ENCODE measurements at places on chromosomes 6 and 20.
A peak's percentile ranks its signal among the peaks of the same experiment; 100 is the strongest.

- DNase-seq, result no peak
Observed at GRCh38 chr20:24938498-24938897, 10.6 kb upstream of the CST7 start.

GRCh38 chr6:39057251-39058155 is 8.9 kb downstream of the GLP1R start:
- no peak for DNase-seq

DNA sequence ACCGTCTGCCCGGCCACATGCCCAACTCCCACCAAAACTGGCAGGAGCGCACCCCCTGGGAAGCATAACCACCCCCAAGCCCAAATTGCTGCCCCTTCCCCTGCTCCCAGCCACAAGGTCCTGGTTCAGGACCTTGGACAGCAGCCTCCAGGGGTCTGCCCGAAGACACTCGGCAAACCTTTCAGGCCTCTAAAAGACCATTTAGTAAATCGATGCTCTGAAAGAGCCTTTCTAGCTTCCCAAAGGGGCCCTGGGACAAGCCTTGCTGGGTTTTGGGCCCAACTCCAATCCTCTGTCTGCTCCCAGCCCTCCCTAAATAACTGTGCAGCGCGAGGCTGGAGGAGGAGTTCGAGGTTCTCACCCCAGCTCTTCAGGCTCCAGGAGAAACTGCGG is 30.5 kb downstream of the GRM4 start:
- DNase-seq, result no peak

GRCh38 chr6:12012558-12013306 is 620 bp downstream of the HIVEP1 start:
- DNase-seq, result peak; percentile 84

GRCh38 chr20:10105046-10105445 is 70.3 kb downstream of the ANKEF1 start:
- DNase-seq, result no peak

- no peak for DNase-seq
Observed at GRCh38 chr6:44011350-44011920, 115.8 kb downstream of the MRPL14 start.

DNA sequence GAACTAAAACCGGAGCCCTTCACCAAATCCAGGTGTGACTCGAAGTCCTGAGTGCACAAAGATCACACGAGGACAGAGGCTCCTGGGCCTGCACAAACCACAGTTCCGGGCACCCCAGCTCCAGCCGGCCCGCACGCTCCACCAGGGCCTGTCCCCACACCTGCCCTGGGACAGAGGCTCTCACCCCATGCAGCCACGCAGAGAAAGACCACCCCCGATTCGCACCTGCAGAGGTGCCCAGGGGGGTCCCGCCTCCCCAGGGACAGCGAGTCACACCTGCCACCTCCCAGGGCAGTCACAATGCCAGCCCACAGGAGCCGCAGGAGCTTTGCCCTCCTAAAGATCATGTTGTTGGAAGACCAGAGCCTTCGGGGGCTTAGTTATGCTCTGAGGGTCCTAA is 25.4 kb upstream of the MRGBP start:
- no peak for DNase-seq

DNA sequence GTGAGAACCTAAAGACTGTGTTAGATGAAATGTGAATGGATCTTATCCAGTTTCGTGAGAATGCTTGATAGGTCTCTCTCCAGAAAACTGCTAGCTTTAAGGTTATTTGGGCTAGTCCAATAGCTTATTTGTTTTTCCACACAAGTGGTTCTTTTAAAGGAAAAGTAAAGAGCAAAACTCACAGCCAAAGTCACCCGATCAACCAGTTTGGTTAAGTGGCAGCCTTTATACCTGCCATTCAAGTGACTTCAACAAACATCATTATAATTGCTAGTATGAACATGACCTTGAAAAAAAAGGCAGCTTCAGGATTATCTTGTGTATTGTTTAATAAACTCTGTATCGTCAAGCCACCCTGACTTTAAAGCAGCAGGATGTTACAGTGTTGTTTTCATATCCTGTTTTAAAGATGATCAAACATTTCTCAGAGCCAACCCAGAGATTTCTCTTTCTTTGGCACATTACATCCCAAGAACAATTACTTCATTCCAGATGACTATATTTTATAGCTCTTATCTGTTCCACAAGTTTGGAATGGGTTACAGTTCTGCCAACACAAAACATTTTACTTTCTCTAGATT is 253.4 kb downstream of the EPHA7 start:
- DNase-seq, result no peak

DNA sequence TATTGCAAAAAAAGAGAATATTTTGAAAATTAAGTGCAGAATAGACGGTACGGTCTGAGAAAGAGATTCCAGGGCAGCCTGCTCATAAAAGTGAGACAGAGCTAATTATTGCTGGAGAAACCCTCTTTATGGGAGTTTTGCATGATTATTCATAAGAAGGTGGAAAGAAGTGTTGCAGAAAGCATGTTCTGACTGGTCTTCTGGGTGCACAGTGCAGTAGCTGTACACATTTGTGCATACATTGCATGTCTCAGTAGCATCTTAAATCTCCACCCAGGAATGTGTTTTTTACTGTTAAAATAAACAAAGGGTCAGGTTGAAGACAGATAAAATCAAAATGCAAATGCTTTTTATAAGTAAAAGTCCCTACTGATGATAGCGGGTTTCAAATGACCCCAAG is 1813.6 kb upstream of the DEFB115 start:
- peak; percentile 39 for DNase-seq

DNA sequence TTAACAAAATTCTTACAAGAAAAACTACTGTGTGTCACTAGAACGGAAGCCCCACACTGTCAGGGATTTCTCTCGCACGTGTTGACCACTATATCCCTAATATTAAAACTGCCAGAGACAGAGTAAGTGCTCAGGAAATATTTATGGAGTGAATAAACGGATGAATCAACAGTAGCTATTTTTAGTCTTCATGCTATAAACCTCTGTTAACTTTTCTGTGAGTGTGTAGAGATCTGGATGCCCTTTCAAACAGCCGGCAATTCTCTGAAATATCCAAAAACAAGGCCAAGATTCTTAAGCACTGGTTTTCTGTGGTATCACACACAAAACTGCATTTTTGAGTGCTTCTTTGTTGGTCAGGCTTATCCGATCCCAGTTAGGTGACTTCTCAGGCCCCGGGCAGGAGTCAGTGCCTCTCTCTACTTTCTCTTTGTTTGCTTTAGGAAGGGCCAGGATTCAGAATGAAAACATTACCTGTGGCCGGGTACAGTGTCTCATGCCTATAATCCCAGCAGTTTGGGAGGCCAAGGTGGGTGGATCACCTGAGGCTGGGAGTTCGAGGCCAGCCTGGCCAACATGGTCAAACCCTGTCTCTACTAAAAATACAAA is 15.7 kb downstream of the ATP9A start:
- no peak for DNase-seq

- DNase-seq, result no peak
Observed at GRCh38 chr6:160431791-160432404, 83.7 kb downstream of the SLC22A3 start.

DNA sequence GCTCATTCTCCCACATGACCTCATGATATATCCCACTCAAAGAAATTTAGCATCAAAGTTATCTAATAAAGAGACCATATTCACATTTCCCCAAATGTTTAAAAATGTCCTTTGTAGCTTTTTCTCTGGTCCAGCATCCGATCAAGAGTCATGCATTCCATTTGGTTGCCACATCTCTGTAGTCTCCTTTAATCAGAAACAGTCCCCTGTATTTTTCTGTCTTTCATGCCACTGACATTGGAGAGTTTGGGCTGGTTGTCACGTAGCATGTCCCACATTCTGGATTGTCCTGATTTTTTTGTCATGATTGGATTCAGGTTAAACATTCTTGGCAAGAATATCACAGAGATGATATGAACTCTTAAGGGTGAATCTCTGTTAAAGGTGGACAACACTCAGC is 55.7 kb downstream of the SNX5 start:
- no peak for DNase-seq

DNA sequence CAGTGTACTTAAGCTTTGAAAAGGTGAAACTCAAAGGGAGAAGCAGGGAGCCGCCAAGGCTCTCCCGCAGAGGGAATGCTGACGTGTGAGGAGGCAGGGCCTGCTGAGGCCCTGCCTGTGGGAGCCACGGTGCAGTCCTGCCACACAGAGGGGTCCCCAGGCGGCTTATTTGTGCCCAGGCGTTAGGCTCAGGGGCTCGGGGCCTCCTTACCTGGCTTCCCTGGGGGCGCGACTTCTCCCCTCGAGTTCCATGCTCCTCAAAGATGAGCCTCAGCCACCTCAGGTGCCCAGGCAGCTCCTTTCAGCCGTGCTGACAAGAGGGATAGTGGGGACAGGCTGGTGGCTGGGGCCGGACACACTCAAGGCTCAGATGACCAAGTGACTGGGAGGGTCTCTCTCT is 2.2 kb upstream of the KIF25 start:
- no peak for DNase-seq

DNA sequence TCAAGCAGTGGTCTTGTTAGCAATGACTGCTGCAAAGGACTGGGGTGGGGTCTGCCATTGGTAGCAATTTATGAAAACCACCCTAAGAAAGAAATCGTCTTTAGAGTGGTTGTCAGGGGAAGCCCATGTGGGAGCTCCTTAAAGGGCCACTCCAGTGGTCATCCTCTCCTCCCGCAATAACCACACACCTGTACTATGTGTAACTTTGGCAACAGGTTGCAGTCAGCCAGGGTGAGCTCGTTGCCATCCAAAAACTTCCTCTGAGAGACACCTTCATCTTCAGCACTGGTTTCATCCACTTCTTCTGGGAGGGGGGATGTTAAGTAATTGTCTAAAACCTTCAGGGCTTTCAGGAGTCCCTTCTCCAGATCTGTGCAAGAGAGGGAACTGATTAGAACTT is 2.9 kb upstream of the DDAH2 start:
- DNase-seq, result no peak

DNA sequence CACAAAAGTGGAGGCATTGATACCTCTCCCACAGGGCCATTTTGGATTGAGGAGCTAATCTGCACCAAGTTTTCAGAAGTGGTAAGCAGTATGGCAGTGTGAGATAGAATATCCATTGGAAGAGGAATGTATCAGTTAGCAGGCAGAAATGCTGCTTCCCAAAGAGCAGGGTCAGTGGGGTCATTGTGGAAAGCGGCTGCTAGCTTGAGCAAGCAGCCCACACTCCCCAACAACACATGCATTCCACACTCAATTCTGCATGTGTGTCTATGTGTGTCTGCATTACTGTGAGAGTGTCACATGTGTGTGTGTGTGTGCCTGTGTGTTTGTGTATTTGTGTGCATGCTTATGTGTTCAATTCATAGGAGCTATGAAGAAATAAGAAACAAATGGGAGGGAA is 190.9 kb upstream of the FOXA2 start:
- no peak for DNase-seq

- DNase-seq, result no peak
Observed at GRCh38 chr20:63087236-63087871, 80.6 kb upstream of the BHLHE23 start.

DNA sequence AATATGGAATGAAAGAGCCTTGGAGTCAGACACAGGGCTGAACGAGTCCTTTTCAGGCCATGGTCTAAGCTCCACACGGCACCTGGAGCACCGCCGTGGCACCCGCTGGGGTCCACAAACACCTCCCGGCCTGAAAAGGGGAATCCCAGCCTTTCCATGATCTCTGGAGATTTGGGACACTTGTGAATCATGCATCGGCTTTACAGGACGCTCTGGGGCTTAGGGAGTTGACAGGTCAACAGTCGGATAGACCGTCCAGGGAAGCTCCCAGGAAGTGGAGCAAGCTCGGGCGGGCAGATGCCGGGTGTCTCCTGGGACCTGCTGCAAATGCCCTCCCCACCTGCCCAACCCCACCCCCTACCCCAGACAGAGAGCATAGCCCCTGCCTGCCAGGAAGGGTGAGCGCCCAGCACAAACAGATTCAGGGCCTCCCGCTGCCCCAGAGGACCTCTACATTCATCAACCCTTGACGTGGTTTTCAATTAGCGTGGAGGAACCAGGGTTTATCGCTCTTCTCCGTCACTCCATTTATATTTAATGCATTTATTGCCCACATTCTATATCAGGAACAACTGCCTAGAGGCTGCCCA is 53.6 kb downstream of the YTHDF1 start:
- no peak for DNase-seq

- peak; percentile 67 for DNase-seq
Observed at GRCh38 chr6:129748212-129748900, 38.4 kb upstream of the ARHGAP18 start.

DNA sequence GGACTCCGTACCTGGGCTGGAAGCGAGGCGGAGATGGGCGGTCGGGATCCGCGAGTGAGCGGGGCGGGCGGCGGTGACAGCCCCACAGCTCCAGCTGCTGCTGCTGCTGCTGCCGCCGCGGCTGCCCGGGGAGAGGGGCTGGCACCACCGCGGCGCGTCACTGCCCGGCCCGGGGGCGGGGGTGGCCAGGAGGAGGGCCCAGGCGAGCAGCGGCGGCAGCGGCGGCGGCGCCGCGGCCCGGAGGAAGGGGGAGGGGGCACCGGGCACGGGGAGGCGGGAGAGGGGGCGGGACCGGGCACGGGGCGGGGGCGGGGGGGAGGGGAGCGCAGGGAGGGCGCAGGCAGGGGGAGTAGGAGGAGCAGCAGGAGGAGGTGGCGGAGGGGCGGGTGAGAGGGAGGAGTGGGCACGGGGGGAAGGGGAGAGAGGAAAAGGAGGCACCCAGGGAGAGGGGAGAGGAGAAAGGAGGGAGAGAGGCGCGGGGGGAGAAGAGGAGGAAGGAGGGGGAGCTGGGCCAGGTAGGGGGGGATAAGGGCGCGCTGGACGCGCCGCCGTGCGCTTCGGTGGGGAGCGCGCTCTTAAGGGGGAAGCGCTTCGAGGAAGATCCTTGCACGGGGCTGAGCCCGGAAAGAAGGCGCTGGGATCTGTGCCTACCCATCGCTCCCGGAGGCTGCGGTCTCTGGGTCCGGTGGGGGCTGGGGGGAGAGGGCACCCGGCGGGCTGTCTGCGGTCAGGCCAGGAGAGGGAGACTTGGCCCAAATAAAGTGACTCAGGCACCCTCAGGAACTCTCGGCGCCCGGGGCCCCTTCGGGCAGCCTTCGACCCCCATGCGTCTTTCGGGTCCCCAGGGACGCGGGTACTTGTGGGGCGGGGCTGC is 101.5 kb downstream of the NOL4L start:
- DNase-seq, result peak; percentile 55

DNA sequence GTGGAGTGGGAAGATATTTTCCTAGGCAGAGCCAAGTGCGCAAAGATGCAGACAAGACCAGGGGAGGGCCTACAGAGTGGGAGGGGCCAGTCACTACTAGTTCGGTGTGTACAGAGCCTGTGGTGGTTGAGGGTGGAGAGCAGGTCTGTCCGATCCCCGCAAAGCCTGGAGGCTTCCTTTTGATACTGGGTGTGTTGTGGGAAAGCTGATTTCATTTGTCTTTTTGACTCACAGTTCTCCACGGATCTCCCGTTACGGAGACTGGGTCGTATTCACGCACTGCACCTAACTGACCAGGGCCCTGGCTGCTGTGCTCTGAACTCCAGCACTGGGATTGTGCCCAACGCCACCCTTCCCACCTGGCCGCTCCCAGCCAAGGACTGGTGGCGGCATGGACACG is 1.4 kb upstream of the TIAM2 start:
- no peak for DNase-seq

- DNase-seq, result no peak
Observed at GRCh38 chr6:339480-339879, 47.2 kb downstream of the DUSP22 start.

- no peak for DNase-seq
Observed at GRCh38 chr6:72321788-72322187, 300.1 kb upstream of the KCNQ5 start.

Data from stimulated activated CD4-positive, alpha-beta T cell treated with anti-CD3 and anti-CD28 coated beads, Interleukin-1b, Interleukin-23, amount 100 ng/mL, for 48 hours (primary cell).